Dorsolateral prefrontal cortex (tissue), 122 donors: ENCODE measurements at places on chromosomes 13 and 19. TPM values are rescaled to one million over a fixed set of nuclear protein-coding genes. Genes with fewer than 3 reads are reported as not detected.

- DNase-seq: no peak
Measured at GRCh38 chr19:40228346-40228745, 1.9 kb upstream of the CCNP start.

DNA sequence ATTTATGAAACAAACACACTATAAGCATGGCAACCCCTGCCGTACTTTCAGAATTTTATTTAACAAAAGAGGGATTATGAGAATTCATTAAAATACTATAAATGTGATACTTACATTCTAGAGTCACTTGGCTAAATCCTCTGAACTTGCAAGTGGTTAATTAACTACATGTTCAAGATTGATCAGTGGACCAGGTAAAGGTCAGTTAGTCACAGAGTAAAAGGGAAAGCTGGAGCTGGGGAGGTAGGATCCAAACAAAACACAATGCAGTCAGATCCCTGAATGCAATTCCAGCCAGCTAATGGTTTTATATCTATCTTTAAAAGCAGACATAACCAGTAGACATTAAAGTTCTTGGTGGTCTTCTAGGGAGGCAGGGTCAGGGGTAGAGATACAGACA is 270.5 kb downstream of the DIAPH3 start:
- no peak for DNase-seq

GRCh38 chr13:42781352-42781751 is at the start of gene FAM216B:
FAM216B (plus strand) TSS chr13:42781584; CDS start chr13:42784068, 2,484 bp downstream.
- DNase-seq: no peak

The TNNT1 gene
- 8.5 TPM for total RNA-seq

The PLPP2 gene
- 36.2 TPM for total RNA-seq
